ENCODE measurements at places on chromosomes 4 and X. TPM values are rescaled to one million over a fixed set of nuclear protein-coding genes. Genes with fewer than 3 reads are reported as not detected.

The ERCC6L gene
- 0.87 TPM for total RNA-seq

The SLC10A7 gene
- 7.6 TPM for total RNA-seq

The GATB gene
- 10.2 TPM for total RNA-seq

The NDST4 gene
- not detected for total RNA-seq

The BGN gene
- 1,195 TPM for total RNA-seq

All from chondrocyte (in vitro differentiated cells).